ENCODE measurements at places on chromosomes 5 and 9. TPM values are rescaled to one million over a fixed set of nuclear protein-coding genes. Genes with fewer than 3 reads are reported as not detected.

DNA sequence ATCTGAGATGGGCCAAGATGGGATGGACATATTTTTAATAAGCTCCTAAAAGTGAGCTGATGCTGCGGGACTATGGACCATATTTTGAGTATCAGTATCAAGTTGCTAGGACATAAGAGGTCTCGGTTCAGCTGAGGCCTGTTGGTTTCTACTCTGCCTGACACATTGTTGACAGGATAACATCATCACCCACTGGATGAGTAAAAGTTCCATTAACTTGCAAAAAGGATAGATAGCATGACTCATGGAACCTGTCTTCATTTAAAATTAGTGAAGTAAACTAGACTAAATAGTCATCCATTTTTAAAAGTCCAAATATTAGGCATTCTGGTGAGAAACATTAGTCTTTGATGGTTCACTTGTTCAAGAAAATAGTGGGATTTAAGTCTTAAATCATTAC lies 33.3 kb downstream of the PARP8 start:
- no peak for DNase-seq

DNA sequence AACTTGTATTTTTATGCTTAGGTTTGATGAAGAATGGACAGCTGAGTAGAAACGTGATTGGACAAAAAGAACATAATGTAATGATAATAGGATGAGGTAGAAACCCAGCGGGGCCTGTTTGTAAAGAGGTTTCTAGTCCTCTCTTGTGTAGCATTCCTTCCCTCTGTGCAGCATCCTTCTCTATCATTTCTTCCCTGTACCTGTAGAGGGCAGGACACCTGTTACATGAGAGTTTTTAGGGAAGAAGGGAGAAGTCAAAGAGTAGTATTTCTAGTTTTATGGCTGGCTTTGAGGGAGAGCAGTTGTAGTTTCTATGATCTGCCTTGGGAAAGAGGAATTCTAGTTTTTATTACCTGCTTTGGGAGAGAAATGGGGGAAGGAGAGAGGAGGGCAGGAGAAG lies 162.1 kb upstream of the FST start:
- DNase-seq: no peak

DNA sequence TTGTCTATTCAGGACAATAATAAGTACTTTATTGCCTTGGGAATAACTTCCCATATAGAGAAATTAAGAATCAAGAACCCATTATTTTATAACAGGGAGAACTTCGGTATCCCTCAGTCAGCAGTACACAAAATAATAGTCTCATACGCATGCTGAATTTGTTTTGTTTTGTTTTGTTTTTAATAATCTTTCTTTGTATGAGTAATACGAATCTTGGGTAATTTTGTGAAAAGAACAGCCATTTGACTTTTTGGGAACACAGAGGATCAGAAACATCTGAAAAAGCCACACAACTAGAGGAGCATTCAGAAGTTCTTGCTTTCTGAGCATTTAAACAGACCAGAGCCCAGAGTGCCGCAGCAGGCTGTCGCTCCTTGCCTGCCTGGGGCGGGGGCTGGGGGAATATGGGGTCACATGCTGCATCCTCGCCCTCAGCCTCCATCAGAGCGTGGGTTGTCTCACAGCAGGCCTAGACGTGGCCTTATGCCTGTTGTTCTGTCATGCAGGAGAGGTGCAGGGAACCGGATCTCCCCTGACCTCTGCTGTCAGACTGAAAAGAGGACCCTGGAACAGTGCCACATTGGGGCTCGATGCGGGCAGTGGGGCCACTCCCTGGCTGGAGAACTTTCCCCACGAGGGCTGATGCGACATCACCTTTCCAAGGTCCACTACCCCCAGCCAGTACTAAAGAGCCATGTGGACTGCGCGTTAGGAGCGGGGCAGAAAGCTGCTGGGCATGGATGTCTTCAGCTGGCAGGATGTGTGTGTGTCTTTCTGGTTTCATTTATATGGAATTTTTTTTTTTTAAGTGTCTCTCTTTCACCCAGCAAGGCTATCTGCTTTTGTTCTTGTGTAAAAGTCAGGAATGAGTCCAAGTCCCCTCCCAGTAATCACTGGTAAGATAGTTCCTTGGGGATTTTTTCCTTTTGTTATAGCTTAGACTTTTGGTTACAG lies 133.4 kb upstream of the OTULINL start:
- no peak for DNase-seq

DNA sequence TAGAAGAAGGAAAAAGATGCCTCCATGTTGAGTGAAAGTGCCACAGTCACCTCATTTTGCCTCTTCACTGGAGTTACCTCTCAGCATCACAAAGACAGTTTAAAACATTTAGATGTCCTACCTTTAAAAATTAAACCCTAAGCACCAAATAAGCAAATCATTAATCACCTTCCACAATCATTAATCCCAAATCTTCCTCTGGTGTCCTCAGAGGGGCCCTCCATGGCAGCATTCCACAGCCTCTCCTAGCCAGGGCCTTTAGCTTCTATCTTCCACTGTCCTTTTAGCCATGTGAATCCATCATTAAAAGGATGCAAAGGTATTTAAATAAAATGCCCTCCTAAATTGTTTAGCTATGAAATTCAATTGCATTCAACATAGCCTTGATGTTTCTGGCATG lies 310.8 kb downstream of the PDE4D start:
- DNase-seq: no peak

DMRT3 gene
- 1.2 TPM for total RNA-seq

GRM6 gene
- total RNA-seq: 0.96 TPM
